Stimulated activated CD4-positive, alpha-beta T cell treated with anti-CD3 and anti-CD28 coated beads, Interleukin-15, amount 100 ng/mL, for 1 hour (primary cell): ENCODE measurements at places on chromosomes 6 and 20.

- DNase-seq, result peak; percentile 4
Measured at GRCh38 chr20:34363465-34364222, 571 bp downstream of the ITCH start.

DNA sequence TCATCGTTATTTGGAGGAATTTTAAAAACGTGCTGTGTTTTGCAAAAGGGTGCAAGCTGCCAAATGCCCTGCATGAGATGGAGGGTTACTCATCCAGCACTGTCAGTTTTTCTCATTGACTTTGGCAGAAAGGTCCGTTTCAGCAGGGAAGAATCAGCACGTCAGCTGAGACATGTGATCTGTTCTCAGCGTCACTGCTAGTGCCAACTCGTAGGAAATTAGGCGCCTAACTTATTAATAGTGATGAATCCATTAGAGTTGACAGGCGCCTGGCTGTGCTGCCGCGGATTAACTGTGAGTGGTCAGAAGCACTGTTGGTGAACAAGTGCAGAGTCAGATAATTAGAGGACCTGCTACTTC lies 175.5 kb upstream of the FOXQ1 start:
- DNase-seq, result no peak

- DNase-seq, result no peak
Measured at GRCh38 chr20:15236812-15237211, 899.4 kb upstream of the FLRT3 start.

- no peak for DNase-seq
Measured at GRCh38 chr6:128097009-128097408, 196.2 kb upstream of the THEMIS start.

GRCh38 chr20:9458138-9458796 lies 56.1 kb upstream of the LAMP5 start:
- DNase-seq, result no peak

- DNase-seq, result no peak
Measured at GRCh38 chr6:88599571-88599970, 363.8 kb downstream of the RNGTT start.

- no peak for DNase-seq
Measured at GRCh38 chr6:30073489-30074235, 1.9 kb downstream of the RNF39 start.

GRCh38 chr6:35445691-35446090 lies 6.4 kb upstream of the FANCE start:
- DNase-seq, result no peak

DNA sequence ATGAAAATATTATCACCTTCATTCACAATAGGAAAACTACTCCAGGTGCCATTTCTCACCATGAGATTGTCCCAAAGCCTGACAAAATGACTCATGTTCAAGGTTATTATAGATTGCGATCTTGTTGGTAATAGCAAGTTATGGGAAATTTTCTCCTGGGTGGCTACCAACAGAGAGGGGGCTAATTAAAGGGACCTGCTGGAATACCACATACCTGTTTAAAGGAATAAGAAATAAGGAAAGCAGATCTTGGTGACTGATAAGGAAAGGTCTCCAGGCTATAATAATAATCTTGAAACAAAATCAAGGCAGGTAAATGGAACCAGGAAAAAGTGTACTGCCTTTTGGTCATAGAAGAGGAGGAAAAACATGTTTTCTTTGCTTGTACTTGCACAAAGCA lies 1.4 kb downstream of the SLC52A3 start:
- no peak for DNase-seq

- DNase-seq, result no peak
Measured at GRCh38 chr6:165117121-165117520, 192.3 kb downstream of the C6orf118 start.

DNA sequence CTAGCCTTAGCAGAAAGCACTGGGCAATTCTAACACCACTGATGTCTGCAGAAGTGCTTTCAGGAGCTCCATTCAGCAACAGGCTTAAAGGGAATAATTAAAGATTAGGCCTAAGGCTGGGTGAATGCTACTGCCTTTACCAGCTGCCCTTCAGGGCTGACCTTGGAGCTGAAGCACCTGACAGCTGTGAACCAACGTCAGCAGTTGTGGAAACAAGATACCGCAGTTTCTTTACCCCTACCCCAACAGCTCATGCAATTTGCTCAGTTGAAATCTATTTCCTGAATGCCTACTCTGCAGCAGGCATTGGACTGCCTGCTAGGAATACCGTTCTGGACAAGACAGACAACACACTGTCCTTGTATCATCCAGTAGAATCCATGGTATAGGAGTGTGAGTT lies 51.5 kb upstream of the ADTRP start:
- DNase-seq, result no peak

- no peak for DNase-seq
Measured at GRCh38 chr6:41503827-41504465, 42.2 kb upstream of the FOXP4 start.

DNA sequence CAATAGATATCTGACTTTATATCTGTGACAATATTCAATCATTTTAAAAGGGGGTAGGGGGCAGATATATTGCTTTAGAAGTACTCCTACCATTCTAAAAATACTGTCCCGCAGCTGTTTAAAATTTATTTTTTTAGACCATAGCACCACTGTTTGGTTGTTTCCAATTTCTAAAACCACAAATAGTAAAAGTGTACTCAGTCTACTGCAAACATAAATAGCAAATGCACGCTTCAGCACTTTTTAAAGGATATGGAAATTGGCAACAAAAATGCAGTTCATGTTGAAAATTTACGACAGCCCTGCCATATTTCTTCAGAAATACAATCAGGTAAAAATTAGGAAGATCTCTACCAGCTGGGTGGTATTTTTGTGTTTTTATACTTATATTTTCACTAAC lies 132.0 kb upstream of the RUNX2 start:
- DNase-seq, result no peak

DNA sequence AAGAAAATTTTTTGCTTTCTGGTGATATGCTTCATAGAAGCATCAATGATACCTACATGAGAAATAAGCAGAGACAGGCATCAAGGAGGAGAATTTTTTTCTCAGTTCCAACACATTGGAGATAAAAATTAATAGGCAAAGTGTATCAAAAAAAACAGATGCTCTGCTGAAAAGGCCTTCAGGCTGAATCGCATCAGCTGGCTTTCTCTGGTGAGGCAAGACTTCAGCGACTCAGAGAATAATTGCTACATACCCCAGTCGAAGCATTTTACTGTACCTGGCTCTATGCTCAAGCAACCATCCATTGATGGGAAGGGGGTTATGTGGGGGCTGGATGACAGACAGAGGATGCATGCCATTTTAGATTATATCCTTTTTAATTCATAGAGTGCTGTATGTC lies 415.1 kb downstream of the TFAP2A start:
- DNase-seq, result no peak

DNA sequence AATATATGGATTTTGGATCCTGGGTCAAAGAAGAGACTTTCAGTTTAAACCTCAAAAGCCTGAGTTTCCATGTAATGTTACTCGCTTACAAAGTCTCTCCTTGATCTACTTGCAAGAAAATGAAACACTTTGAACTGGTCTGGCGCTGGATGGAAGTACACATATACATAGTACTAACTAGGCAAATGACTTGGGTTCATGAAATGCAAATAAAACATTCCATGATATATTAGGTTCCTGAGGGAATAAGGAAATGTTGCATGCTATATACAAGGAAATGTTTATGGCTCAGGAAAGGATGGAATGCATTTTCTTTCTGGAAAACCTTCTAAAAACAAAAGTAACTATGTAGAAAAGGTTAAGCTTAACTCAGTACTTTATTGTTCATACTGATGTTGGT lies 11.4 kb upstream of the TXLNB start:
- no peak for DNase-seq

DNA sequence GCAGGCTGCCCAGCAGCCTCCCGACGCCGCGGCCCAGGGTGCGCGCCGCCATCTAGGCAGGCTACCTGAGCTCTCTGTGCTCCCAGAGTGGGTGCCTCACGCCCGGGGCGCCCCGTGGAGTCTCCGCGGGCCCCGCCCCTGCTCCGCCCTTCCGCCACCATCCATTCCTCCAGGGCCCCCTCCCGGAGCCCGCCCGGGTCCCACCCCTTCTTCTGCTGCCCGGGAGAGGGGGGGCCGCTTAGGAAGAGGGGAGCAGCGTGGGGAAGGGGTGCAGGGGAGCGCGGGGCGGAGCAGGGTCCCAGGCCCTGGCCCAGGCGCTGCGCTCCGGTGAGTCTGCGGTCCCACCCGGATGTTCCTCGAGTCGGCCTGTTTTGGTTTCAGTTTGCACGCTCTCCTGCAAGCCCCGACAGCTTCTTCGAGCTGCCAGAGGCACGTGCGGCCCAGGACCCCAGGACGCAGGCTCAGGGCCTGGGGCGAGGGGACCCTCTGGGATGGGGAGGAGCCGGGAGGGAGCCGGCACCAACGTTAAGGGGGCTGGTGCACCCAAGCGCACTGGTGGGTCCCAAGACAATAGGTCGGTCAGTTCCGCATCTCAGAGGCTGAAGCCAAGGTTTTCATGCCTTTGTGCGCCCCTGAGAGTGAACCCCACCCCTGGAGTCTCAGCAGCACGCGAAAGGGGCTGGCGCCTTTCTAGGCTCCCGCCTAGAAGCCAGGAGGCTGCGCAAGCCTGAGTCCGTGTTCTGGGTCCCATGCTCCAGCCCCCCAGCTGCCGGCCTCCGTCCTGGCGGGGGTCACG lies at the start of gene ACSS1:
Gene ACSS1, minus strand, starts transcription at position 89 of the 796 bp plus-strand sequence. Its CDS starts 37 bp downstream, at position 52.
- peak; percentile 46 for DNase-seq

GRCh38 chr6:158943380-158944032 lies 56.5 kb downstream of the RSPH3 start:
- no peak for DNase-seq

DNA sequence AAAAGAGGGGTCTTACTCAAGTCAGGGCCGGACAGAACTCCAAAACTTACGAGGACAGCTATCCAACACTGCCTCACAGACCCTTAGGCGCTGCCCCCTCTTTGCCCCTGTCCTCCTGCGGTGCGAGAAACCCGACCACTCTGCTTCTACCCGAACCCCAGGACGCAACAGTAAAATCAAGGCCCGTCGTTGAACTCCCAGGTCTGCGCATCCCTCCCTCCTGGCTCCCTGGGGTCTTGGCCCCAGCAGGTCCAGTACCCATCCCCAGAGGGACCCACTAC lies 6.4 kb downstream of the OLIG3 start:
- no peak for DNase-seq

GRCh38 chr6:119129148-119129967 lies 50.9 kb upstream of the FAM184A start:
- DNase-seq, result no peak

GRCh38 chr6:15775741-15776140 lies 112.9 kb upstream of the DTNBP1 start:
- no peak for DNase-seq

DNA sequence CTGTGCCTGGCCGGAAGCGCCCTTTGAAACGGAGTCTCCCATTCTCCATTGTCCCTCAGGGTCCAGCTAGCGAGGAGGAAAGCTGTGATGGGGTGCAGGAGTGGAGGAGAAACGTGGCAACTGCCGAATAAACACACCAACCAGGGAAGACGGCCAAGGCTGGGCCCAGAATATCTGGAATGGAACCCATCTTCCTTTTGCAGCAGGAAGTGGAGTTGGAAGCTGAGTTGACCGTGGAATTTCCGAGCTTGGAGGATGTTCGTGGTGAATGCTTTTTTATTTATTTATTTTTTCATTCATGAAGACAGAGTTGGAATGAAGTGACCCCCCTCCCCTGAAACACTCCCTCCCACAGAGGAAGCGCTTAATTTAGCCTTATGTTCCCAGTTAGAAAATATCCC lies 105.6 kb upstream of the RNF24 start:
- no peak for DNase-seq

DNA sequence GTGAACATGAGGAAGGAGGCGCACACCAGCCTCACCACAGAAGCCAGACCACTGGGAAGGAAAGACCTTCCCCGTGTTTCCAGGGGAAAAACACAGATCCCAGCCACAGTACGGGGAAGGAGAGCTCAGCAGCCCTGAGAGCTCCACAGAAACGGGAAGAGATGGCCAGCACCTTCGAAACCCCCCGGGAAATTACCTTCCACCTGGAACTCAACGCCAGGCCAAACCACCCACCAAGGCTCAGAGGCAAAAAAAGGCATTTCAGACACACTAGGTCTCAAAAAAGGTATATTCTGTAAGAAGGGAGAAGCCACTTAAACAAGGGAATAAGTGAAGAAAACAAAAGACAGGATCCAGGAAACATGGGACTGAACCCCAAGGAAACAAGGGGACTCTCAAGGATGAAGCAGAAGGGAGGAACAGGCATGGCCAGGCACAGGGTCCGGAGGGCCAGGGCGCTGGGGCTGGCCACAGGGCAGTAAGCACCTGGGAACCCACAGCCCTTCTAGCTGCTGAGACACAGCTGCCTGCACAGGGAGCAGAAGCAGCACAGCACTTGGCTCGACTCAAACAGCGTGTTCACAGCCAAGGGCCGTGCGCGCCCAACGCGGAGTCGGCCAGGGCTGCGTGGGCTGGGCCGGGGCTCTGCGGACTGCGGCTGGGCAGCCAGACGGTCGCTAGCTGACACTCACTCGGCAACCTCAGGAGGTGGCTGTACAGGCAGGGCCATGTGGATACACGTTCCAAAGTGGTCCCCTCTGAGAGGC lies 44.6 kb downstream of the TAF4 start:
- DNase-seq, result no peak

- DNase-seq, result no peak
Measured at GRCh38 chr6:165621940-165622339, 41.1 kb downstream of the PDE10A start.

DNA sequence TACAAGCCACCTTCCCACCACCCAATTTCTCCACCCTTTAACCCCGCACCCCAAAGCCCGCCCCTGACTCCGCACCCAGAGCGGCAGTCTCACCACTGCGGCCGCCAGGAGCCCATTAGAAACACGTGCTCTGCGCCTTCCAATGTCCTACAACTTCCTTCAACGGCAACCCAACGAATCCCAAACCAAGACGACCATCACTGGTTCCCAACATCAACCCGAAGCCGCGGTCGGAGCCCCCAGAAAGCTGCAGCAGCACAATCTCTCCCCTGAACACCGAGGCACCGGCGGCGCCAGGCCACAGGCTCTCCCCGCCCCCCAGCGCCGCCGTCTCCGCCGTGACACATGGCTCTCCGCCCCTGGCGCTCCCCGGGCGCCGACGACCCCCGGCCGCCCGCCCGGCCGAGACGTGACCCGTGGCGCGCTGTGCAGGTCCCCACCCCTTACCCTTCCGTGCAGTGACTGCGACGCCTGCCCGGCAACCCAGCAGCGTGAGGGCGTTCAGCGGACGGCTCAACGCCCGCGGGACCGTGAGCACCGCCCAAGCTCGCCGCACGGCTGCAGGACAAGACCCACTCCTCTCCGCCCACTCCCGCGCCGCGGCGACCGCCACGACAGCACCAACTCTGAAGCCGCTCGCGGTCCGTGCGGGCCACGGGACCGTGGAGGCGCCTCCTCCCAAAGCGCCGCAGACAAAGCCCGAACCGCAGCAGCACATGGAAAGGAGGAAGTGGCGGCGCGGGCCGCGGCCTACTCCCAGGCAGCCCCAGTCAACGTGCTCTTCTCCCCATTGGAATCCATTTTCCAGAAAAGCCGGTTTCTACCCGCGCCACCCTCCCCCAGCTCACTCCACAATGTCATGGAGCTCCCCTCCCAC lies 551 bp downstream of the SYNCRIP start:
- DNase-seq, result peak; percentile 16

GRCh38 chr6:5359417-5359816 lies 98.1 kb downstream of the FARS2 start:
- DNase-seq, result no peak
